ENCODE measurements at places on chromosomes 7 and 10.

GRCh38 chr10:75029857-75030256 is 81.6 kb upstream of the SAMD8 start:
- no peak for DNase-seq

GRCh38 chr7:53604201-53604600 is 568.8 kb downstream of the POM121L12 start:
- no peak for DNase-seq

DNA sequence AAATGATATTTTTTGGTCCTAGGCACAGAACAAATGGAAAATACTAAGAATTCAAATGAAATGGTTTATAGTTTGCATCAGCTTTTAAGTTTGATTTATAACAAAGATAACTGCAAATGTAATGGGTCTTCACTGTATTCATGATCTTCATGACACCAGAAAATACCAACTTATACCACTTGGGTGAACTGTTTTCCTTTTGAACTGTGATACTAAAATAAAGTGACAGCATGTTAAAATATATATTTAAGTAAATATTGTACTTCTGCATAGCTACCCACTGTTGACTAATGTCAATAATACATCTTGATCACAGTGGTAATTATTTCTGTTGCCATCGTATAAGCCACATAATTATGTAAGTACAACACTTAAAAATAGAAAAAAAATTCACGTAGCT is 442.0 kb upstream of the ANKRD30A start:
- no peak for DNase-seq

GRCh38 chr10:113005380-113005779 is 55.3 kb downstream of the TCF7L2 start:
- no peak for DNase-seq

GRCh38 chr7:139095194-139095659 is 14.3 kb downstream of the ZC3HAV1 start:
- peak; percentile 18 for DNase-seq

- no peak for DNase-seq
These were observed 200.9 kb downstream of the CXCL12 start for GRCh38 chr10:44183667-44184632.

DNA sequence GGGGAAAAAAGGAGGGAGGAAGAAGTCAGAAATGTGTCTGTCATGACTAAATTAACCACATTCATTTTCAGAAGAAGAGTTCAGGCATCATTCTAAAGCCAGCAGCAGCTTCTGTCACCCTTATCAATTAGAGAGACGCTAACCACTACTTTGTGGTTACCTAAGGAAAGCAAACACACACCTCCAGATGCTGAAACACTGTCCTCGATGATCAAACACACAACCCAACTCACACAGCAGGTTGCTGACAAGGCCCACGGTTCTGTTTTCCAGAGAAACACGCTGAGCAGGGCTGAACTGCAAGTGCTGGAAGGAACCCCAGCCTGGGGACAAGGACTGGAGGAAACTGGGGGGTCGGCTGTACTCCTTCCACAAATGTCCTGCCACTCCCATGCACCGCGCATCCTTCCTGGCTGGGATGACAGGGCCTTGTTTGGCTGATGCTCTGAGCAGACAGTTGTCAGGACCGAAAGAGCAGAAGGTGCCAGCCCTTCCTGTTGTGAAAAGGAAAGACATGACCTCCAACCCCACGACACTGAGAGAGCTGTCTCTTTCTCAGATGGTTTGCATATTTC is 36.6 kb downstream of the PRKCQ start:
- DNase-seq, result no peak

DNA sequence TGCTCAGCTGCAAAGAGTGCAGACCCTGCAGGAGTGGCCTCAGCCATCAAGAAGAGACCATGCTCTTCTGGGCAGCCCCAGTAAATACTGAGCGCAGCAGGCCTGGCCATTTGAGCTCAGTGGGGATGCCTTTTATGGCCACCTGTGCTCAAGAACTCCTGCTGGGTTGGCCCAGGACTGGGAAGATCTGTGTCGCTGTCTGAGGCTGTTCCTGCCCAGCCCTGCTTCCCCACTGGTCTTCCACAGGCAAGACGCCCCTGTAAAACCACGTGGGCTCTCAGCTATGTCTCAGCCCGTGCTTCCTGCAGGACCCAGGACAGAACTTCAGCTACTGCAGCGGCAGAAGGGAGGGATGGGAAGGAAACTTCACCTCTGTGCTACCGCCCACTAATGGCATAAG is 10.5 kb upstream of the PPIF start:
- peak; percentile 95 for DNase-seq

GRCh38 chr10:89351780-89352597 is 24.2 kb downstream of the IFIT3 start:
- no peak for DNase-seq

DNA sequence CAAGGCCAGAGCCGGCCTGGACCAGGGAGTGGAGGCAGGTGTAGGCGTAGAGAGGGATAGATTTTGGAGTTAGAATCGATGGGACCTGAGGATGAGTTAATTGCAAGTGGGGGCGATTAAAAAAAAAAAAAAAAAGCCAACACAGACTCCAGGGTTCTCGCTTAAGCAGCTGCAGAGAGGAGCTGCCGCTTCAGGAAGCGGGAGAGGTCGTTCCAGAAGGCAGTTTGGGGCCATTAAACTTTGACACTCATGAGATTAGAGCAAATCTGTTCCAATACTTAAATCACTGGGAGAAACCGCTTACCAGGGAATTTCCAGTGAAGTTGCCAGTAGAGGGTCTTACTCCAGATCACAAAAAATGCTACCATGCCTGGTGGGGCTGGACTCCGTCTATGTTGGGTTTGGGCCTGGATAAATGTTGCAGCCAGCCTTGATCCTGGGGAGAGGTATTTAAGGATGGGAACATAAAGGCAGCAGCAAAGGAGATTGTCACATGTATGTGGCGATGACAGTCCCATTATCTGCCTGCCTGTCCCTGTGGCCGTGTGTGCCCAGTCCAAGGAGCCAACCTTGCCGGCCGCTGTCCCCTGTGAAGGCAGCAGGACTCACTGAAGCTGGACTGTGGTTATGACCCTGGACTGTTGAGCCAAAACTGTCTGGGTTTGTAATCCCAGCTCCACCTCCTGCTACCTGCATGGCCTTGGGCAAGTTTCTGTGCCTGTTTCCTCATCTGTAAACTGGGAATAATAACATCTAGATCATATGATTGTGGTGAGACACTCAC is 23.9 kb upstream of the GRID1 start:
- DNase-seq, result no peak

DNA sequence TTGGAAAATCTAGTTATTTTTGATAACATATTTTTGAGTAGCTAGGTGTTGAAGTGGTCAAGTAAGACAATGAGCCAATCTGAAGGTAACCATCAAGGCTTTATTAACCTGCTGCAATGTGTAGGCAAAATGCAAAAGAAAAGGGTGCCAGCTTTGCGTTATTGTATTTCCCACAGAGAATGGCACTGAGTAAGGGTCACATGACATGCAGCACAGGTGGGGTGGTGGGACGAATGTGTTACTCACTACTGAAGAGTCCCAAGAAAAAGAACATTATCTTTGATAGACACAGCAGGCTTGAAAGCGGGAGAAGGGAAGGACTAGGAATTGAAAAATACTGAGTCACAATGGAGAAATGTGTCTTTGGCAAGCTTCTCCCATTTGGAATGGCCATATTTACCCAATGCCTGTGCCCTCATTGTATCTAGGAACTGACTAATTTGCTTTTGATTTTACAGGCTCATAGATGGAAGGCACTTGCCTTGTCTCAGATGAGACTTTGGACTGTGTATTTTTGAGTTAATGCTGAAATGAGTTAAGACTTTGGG is 898.6 kb upstream of the POT1 start:
- DNase-seq, result no peak

GRCh38 chr10:132868995-132869394 is 73.4 kb downstream of the CFAP46 start:
- no peak for DNase-seq

DNA sequence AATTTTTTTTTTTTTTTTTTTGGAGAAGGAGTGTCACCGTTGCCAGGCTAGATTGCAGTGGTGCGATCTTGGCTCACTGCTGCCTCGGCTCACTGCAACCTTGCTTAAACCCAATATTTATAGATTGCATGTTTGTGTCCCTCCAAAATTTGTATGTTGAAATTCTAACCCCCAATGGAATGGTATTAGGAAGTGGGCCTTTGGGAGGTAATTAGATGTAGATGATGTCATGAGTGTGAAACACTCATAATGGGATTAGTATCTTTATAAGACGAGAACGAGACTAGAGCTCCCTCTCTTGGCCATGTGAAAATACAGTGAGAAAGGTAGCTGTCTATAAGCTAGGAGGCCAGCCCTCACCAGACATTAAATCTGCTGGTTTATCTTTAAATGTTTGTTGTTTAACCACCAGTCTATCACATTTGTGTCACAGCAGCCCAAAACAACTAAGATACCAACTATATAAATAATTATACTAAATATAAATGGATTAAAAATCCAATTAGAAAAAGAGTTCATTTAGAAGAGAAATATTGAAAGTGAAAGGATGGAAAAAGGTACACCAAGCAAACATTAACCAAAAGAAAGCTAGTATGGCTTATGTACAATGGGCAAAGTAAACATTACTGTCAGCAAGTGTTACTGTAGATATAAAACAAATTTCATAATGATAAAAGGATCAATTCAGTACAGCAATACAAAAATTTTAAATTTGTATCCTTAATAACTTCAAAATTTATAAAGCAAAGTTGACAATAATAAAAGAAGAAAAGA is 9.3 kb downstream of the TCAF1 start:
- DNase-seq, result peak; percentile 70

DNA sequence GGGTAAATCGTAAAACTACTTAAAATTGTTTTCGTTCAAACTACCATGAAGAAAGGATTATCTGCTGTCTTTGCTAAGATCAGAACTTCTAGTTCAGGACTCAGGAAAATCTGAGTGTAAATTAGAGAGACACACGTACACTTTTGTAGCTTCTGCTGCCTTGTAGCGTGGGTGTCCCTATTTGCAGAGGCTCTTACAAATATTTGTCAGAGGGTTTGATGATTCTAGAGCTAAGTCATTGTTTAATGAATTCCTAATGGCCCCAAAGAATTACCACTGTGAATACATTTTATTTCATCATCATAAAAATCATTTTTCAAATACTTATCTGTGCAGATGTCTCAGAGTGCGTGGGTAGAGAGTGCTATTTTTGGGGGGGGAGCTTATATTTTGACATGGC is 314.9 kb downstream of the LRMDA start:
- DNase-seq, result peak; percentile 10

DNA sequence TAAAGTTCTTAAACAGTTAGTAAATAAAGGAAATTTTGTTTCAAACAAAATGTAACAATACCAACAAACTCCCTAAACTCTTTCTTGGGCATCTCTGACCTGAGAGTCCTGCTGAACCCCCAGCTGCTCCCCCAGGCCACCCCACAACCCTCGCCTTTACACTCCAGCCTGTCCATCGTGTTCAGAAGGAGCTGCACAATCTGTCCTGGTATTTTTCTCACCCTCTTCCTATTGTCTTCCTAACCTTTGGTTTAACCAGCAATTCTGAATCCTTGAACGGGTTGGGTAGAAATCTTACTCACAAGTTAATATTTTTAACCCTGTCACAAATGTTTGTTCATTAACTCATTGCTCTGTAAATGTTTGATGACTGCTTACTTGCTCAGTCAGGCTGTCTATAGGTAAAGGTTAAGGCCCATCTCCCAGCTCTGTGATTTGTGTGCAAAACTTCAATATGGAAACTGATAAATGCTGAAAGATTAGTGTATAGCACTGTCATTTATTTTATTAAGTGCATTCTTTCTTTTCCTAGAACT is 16.8 kb downstream of the SFRP4 start:
- DNase-seq, result no peak

GRCh38 chr10:36391405-36391804 is 734.0 kb upstream of the ANKRD30A start:
- DNase-seq, result no peak

GRCh38 chr10:26372513-26373354 is 65.4 kb upstream of the APBB1IP start:
- DNase-seq, result no peak

- no peak for DNase-seq
These were observed 147.1 kb upstream of the LRRN3 start for GRCh38 chr7:110943701-110944345.

GRCh38 chr10:125256026-125256425 is 95.7 kb upstream of the CTBP2 start:
- no peak for DNase-seq

GRCh38 chr7:150396851-150397260 is 17.7 kb downstream of the ZNF775 start:
- no peak for DNase-seq

DNA sequence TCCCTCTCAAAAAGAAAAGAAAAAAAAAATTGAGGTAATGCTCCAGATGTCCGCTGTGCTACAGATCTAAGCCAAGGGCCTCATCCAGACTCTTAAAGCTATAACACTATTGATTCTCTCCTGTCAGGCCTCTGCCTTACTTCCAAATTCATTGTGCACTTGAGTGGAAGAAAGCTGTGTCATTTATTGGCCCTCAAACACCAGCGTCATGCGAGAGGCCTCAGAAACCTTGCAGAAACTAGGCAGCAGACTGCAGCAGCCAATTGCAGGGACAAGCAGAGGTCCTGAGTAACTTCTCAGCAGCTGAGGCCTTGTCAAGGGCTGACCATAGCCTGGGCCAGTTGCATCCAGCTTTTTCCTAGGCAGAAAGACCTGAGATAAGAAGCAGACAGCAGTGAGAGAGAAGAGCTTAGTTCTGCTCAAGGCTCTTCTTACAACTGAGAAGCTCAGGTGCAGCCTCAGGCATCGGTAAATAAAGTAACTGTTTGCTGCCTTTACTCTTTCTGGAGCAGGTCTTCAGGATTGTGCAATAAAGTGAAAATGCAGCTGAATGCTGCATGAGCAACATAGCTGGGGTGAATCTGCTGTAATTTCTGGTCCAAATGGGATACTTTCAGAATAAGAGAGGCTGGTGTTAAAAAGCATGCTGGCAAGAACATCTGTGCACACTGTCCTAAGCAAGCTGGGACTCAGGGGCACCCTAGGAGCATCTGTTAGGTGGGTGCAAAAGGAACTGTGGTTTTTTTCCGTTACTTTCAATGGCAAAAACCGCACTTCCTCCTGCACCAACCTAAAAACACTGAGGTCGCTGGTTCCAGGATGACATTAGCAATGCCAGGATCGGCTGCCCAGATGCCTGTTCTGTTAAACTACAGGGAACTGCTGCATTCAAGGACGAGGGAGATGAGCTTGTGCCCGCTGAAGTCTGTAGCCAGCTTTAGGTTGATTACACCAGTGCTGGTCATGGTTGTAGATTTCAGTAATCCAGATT is 181.8 kb upstream of the PFKP start:
- DNase-seq, result no peak

- no peak for DNase-seq
These were observed 26.4 kb upstream of the UMAD1 start for GRCh38 chr7:7614018-7614741.

DNA sequence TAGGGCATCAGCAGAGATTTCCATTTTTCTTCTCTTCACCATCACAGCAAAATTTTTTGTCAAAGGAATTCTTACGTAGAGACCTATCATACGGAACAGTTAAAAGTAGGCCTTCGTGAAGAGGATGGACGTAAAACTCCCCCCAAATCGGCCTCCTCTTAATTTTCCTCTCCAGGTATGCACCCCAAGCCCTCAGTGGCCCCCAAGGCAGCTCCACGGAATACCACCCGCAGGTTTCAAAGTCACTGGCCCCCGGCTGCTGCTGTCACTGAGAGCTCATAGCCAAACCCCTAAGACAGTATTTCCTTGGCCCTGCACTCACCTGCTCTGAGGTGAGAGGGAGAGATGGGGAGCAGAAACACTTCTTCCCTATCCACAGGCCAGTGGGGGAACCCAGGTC is 8.8 kb downstream of the PODXL start:
- no peak for DNase-seq

All from NCI-H69 (cell line).